ENCODE measurements at places on chromosomes 2 and 18.

GRCh38 chr2:130375291-130376266, 19.7 kb downstream of the PTPN18 start:
- DNase-seq: no peak

DNA sequence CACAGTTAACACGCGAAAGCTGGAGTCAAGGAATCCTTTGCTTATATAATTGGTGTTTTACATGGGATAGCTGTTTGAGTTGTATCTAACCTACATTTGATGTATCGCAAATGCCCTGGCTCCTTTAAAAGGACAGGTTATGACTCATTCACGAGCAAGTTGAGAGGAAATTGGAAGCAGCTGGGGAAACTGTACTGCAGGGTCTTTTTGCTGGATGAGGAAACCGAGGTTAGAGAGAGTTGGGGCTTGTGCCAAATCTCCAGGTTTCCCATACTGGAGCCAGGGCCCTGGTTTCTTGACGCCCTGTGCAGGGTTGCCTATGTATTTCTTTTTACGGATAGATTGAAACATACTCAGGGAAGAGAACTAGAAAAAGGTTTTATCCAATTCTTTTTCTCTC, 60.0 kb upstream of the SPTBN1 start:
- DNase-seq: no peak

DNA sequence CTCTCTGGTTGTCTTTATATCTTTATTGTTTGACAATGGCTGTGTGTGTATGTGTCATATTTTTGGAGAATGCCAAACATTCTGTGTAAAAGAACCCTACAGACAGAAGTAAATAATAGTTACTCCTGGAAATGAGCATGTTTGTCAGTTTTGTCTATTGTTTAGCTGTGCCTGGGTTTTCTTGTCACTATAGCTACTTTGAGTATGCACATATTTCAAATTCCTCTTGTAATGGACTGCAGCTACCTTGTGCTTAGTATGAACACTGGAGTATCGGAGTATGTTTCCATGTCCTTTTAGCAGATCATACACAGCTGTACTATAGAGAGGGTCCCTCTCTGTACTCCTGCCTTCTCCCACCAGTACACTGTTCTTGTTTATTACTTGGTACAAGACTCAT, 58.0 kb upstream of the DOCK10 start:
- no peak for DNase-seq

- DNase-seq: peak; percentile 68
These were observed 9.1 kb upstream of the ARID5A start for GRCh38 chr2:96527286-96528005.

- DNase-seq: no peak
These were observed 17.4 kb downstream of the CNRIP1 start for GRCh38 chr2:68302281-68302875.

GRCh38 chr2:237860273-237860935, 981 bp downstream of the RAMP1 start:
- no peak for DNase-seq

GRCh38 chr2:30425326-30425725, 21.7 kb upstream of the LCLAT1 start:
- DNase-seq: no peak

- no peak for DNase-seq
These were observed 694.6 kb upstream of the ACVR2A start for GRCh38 chr2:147150241-147150635.

GRCh38 chr2:150431561-150432311, 55.7 kb downstream of the RND3 start:
- DNase-seq: no peak

- DNase-seq: no peak
These were observed 10.5 kb upstream of the ZAP70 start for GRCh38 chr2:97702731-97703470.

GRCh38 chr2:165587335-165587938, 117.9 kb downstream of the CSRNP3 start:
- DNase-seq: no peak

GRCh38 chr2:54372361-54372760, 83.8 kb upstream of the SPTBN1 start:
- DNase-seq: no peak

DNA sequence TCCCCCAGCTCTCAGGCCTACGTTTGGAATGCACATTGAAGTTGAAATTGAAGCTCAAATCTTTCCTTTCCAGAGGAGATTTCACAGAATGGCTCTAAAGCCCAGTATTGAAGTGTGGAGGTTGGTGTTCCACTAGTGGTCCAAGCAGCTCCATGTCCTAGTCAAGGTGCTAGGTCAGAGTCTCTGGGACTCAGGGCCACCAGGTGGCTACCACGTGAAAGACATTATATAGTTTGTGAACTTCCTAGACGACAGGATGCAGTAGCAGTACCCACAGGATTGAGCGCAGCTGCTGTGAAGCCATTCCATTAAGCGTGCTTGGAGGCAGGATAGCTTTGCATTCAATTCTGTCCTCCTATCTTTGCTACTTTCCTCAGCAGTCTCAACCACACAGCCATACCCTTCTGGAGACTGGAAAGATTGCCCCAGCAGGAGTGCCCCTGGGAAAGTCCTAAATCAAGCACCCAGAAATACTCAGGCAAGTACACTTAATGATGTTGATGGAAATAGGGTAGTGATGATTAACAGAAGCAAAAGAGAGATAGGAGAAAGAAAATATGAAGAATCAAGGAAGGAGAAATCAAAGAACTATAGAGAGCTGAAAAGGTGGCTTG, 4.7 kb upstream of the TGFA start:
- no peak for DNase-seq

DNA sequence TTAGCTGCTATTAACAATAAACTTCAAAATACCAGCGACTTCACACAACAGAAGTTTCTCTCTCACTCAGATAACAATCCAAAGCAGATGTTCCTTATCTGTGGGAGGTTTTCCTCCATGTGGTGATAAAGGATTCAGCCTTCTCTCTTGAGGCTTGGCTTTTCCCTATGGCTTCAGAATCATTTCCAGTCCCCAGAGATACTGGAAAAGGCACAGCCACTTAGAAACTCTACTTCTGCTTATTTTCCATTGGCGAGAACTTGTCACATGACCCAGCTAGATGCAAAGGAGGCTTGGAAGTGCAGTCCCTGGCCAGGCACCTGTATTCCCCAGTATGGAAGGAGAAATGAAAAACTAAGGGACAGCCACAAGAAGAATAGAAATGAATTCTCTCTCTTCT, 344.8 kb downstream of the MTX2 start:
- DNase-seq: no peak

GRCh38 chr18:28015671-28016070, 161.3 kb downstream of the CDH2 start:
- no peak for DNase-seq

DNA sequence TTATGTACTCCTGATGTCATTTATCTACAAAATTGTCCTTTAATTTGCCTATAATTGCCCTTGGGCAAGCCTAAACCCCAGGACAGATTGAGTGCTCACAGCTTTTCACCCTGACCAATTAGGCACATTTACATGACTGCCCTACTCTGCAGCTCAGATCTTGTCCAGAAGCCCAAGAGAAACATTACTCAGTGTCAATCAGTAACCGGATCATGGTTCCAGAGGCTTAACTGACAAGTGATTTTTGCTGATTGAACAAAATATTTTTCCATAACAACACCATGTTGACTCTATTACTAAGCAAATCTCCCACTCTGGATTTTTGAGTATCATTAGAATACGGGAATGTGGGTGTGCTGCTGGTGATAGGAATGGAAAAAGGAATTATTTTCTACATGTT, 465.4 kb upstream of the TNP1 start:
- no peak for DNase-seq

DNA sequence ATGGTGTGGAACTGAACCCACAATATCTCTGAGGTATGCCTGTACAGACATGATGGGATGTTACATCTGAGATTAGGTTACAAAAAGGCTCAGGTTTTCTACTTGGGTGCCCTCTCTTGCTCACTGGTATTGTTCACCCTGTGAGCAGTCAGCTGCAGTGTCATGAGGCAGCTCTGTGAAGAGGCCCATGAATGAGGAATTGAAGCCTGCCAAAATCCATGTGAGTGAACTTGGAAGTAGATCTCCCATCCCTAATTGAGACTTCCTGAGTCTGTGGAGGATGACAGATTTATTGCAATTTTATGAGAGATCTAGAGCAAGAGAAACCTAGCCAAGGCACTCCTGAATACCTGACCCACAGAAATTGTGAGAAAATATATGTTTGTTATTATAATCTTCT, 404.9 kb upstream of the ZEB2 start:
- no peak for DNase-seq

GRCh38 chr18:49364821-49365220, 95.6 kb downstream of the DYM start:
- no peak for DNase-seq

- no peak for DNase-seq
These were observed 263.5 kb upstream of the PXDN start for GRCh38 chr2:2007551-2008501.

DNA sequence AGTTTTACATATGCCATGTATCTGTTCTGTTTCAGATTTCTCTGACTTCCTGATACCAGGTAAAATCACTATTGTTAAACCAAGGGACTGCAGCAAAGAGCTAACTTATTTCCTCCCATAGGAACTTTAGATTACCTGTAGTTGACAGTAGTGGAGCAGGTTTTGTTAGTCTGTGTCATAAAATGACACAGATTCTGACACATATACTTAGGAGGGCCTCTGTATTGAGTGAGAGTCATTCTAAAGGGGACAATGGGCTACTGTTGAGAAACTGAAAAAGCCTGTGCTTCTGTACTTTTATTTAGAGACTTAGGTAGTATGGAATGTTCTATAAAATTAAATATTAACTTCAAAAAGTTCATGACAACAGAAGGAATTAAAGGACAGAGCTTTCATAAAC, 48.2 kb downstream of the KCMF1 start:
- DNase-seq: no peak

DNA sequence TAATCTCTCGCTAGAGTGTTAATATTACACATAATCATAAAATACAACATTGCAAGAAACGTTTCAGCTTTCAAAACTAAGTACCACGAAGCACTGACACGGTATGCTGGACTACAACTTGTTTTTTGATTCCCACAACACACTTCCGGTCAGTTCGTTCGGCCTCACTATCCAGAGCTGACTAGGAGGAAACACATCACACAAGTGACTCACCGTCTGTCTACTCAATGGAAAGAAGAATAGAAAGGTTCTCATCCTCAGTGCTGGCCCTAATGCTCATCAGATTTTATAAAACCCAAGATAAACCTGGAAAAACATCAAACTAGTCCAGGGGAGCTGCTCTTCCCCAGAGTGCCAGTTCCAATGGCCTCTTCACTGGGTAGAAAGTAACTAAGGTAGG, 42.9 kb downstream of the ZNF385B start:
- no peak for DNase-seq

DNA sequence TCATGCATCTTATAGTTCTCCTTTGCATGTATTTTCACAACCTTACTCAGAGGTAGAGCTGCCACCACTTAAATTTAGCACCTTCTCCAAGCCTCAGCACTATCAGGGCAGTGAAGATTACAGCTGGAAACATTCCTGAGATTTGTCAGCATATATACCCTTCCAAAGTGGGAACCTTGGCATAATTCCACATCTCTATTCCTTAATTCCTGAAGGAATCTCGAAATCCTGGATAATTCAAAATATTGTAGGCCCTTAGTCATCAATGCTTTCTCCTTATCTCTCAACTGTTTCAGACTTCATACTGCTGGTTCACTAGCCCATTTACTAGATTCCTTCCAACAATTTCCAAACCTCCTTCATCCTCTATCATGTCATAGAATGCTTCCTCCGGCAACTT, 87.4 kb downstream of the ITSN2 start:
- DNase-seq: no peak

- DNase-seq: no peak
These were observed 50.4 kb downstream of the CCDC93 start for GRCh38 chr2:117963446-117963845.

DNA sequence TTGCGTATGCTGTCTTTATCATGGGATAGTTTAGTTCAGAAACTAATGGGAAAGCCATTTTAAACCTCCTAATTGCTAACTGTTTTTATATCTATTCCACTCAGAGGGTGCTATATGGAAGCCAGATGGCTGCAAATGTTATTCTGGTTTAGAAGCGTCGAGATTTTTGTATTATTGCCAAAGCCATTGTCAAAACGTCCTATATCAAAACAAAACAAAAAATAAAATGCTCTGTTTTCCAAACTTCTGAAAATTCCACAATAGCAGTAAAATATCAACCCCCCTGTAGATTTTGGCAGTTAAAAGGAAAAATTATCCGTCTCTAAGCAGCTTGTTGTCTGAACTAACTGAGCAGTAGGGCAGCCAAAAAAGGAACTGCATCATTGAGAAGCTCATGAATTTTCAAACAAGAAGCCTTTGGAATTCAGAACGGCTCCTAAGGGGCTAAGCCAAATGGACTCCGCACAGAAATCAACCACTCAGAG, 195.4 kb upstream of the CWC22 start:
- DNase-seq: no peak

GRCh38 chr18:58230438-58231179, 186.6 kb downstream of the NEDD4L start:
- DNase-seq: no peak

GRCh38 chr2:153196378-153197058, 282.0 kb downstream of the RPRM start:
- no peak for DNase-seq

DNA sequence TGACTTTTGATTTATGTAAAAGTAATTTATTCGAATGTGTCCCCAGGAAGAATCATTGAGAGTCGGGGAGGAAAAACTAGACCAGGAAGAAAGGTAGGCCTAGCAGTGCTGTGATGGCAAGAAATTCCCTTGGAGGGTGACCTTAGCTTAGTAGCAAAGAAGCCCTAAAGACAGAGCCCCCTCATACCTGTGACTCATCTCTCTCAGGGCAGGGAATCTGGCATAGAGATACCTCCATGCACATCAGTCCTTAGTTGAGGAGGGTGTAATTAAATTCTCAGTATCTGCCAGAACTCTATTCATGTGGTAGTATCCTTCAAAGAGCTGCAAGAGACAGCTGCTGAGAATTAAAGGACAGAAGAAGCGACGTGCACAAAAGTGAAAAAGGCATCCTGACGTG, 360.3 kb downstream of the FBXO15 start:
- no peak for DNase-seq

GRCh38 chr2:26347286-26347865, 787 bp upstream of the ADGRF3 start:
- DNase-seq: no peak

GRCh38 chr18:31510319-31510718, 12.3 kb downstream of the DSG2 start:
- no peak for DNase-seq

- DNase-seq: no peak
These were observed 848 bp downstream of the VRK2 start for GRCh38 chr2:58047373-58047935.

DNA sequence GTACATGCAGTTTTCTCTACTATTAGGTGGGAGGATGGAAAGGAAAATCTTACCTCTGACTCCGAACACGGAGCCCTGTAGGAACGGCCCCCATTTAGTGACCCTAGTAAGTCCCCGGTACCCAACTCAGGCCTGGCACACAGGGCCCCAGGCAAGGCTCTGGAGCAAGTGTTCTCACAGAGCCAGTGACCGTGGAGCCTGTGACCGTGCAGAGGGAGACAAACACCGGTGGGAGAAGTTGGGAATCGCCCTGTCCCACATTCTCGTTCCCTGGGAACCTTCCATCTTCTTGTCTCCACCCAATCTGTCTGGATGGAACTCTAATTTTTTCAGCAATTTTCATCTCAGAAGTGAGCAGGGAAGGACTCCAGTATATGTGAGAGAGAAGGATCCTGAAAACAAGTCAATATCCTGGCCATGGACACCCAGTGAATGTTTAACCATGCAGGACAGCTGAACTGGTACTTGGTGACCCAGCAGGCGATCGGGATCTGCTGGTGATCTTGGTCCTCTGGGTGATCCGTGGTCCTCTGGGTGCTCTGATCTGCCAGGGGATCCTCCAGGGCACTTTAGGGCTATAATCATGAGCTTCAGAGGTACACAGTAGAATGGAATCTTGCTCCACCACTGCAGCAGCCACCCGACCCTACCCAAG, 348.6 kb upstream of the ID2 start:
- no peak for DNase-seq

Data from CD4-positive, alpha-beta T cell (primary cell).